Left cardiac atrium (tissue), 4 donors: ENCODE measurements at places on chromosomes 16 and 17.

DNA sequence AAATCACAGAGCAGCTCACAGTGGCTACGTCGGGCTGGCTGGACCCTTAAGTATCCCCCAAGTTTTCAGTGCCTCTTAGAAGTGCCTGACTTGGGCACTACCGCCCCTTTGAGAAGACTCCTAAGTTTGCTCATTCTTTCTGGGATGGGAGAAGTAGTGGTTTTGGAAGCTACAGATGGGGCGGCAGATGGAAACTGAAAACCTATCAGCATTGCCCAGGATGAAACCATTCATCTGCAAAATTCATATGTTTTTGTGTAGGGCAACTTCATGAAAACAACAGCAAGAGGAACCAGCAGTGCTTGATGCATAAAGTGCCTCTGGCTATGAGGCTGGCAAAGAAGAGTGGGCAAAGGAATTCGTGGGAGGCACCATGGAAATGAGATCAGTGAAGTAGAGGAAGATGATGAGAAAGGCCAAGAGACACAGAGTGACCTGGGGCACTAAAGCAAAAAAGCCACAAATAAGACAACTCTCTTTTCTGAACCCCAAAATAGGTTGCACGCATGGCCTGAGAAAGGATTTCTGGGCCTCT, 277.1 kb downstream of the XYLT1 start:
- no peak for DNase-seq

- no peak for DNase-seq
Observed at GRCh38 chr17:74187761-74188160, 15.7 kb upstream of the RPL38 start.

DNA sequence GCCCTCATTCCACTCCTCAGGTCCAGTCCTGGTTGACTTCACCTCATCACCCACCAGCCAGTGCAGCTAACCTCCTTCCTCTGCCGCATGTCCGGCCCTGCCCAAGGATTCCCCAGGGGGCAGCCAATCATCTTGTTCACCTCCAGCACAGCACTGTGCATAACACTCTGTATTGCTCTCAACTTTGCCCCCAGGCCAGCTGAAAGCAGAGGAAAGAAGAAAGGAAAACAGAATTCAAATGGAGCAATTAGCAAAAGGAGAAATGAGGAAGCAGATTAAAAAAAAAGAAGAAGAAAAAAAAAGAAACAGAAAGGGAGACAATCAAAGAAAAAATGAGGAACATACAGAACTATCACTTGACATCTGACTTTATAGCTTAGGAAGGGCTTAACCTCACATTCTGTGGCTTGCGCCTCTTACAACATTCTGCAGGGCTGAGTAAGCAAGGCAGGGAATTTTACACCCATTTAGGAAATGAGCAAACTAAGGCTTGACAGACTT, 26.1 kb downstream of the GAS7 start:
- no peak for DNase-seq

- no peak for DNase-seq
Observed at GRCh38 chr17:61427567-61427966, 24.7 kb upstream of the TBX4 start.

- DNase-seq: no peak
Observed at GRCh38 chr16:57906382-57907316, 64.3 kb downstream of the CNGB1 start.
